Amniotic epithelial cell (primary cell): ENCODE measurements at places on chromosomes 5 and 9.
A peak's percentile ranks its signal among the peaks of the same experiment; 100 is the strongest.

DNA sequence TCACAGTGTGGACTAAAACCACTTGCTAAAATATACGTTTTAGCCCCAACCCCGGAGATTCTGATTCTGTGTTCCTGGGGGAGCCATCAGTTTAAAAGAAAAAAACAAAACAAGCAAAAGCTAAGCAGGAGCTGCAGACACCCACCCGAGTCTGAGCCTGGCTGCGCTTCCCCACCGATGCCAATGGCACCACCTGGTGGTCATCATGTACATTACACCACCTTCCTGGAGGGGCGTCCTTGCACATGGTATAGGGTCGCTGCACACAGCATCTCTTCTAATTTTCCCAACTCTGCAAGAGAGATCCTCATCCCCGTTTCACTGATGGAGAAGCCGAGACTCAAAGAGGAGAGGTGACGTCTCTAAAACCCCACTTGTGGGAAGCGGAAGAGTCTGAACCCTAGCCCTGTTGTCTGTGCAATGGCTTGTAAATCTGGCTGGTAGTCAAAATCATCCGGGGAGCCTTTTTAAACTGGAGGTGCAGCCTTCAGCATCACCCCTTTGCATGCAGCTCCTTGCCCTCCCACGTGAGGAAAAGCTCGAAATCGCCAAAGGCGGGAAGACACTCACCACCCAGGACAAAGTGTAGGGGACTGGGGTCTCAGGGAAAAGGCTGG is 23.1 kb upstream of the CNOT6 start:
- DNase-seq = peak; percentile 47

GRCh38 chr5:2832394-2832793 is 80.9 kb upstream of the IRX2 start:
- DNase-seq = no peak

DNA sequence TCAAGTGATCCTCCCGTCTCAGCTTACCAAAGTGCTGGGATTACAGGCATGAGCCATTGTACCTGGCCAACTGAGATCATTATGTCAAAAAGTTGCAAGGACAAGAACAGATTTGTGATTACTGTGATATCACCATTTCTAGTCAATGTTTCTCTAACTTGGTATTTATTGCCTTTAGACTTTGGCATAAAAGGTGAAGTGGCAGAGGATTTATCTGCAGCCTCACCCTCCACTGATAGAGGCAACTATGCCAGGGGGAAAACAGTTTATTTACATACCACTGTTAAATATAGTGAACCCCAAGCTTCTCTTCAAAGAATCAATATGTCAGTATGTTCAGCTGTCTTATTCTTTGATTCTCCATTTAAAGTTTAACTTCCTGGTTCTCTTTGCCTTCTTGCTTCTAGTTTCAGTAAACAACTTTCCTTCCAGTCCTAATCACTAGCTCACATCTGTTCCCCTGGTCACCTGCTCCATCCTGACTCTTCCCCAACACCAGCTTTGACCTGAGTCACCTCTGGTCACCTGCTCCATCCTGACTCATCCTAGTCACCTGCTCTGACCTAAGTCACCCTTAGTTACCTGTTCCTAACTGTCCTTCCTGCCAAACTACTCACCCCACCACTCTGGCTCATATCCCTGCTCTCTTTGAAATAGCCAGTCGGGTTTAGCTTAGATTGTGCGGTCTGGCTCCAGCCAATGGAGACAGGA is 29.9 kb downstream of the SEMA6A start:
- DNase-seq = no peak

- DNase-seq = no peak
Observed at GRCh38 chr9:114372921-114373448, 14.8 kb downstream of the AKNA start.

DNA sequence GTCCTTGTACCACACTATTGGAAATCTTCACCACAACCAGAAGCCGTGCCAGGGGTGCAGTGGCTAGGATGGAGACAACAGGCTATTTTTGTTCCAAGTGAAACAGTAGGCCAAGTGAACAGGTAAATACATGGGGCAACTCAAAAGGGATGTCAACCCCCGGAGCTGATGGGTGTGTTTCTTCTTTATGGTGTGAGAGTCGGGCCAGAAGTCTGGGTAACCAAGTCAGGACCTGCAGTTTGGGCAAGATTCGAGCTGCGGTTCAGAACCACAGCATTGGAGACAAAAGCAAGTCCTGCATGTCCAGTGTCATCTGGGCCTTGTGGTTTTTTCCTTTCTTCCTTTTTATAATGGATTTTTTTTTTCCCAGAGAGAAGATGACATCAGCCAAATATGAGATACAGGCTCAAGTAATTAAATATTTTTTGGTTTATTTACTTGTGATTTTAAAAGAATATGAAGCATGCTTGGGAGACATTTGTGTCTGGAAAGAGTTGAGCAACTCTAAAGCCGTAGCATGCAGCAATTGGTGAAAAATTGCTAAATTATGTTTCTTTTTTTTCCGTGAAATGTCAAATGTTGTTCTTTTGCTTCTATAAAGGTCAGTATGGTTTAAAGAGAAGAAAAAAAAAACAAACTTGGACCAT is 261.6 kb downstream of the ARRDC3 start:
- peak; percentile 12 for DNase-seq

GRCh38 chr5:148186248-148187003 is 16.4 kb upstream of the SPINK6 start:
- DNase-seq = peak; percentile 77

DNA sequence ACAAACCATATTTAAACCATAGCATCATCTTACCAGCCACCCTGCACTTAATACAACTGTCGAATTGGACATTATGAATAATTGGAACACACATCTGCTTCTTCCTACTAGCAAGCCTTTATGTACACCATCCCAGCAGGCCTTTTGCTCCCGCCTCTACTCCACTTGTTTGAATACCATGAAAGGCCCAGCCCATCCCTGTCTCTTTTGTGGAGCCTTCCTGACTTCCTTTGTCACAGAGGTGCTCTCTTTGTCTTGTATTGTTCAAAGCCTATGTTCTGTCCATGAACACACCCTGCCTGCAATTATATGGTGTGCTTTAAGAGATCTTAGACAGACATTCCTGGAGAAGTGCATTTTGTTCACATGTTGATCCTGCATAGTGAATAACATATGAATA is 465.7 kb downstream of the DIRAS2 start:
- DNase-seq = no peak

DNA sequence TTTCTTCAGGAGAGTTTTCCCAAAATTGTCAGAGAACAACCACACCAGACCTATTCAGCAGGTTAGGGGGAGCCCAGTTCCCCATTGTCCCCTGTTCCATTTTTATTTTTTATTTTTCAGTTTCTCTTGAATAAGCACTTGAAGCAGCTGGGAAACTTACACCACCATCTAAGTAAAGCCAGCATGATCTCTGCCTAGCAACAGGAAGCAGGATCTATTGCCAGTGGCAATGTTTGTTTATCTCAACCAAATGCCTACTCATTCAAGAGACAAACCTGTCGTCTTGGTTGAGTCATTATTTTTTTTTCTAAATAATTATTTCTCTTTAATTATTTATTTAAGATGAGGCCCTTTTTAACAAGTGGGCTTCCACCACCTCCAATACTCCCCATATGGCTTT is 379.3 kb downstream of the PLK2 start:
- peak; percentile 51 for DNase-seq

- DNase-seq = no peak
Observed at GRCh38 chr5:5025098-5025773, 114.9 kb upstream of the ADAMTS16 start.

DNA sequence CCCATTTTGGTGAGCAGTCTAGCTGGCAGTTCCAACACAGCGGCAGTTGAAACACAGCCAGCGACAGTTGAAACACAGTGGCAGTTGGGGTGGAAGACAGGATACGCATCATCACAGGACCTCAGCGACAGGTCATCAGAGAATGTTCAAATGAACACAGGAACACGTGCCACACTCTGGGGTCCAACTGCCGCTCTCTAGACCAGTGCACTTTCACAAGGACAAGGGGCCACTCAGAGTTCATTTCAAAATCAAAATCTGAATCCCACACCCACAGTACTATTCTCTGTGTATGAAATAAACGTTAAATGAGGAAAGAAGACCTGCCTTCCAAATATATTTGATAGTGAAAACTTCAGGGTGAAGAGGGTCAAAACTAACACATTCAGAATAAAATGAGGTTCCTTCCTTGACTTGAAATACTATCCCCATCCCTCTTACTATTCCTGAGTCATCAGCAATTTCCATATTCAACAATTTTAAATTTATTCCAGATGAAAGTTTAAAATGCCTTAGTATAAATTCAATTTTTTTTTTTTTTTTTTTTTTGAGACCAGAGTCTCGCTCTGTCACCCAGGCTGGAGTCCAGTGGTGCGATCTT is 53.0 kb upstream of the SIMC1 start:
- DNase-seq = no peak

- DNase-seq = peak; percentile 38
Observed at GRCh38 chr5:179986328-179986727, 78.6 kb upstream of the TBC1D9B start.

GRCh38 chr5:178208540-178209227 is 4.4 kb downstream of the HNRNPAB start:
- DNase-seq = no peak

- DNase-seq = no peak
Observed at GRCh38 chr5:108516785-108517184, 134.9 kb upstream of the FBXL17 start.

GRCh38 chr9:124450241-124450924 is at the start of gene ADGRD2:
Gene ADGRD2 (plus strand): TSS chr9:124450451. CDS start chr9:124451667, 1,216 bp downstream.
- no peak for DNase-seq

DNA sequence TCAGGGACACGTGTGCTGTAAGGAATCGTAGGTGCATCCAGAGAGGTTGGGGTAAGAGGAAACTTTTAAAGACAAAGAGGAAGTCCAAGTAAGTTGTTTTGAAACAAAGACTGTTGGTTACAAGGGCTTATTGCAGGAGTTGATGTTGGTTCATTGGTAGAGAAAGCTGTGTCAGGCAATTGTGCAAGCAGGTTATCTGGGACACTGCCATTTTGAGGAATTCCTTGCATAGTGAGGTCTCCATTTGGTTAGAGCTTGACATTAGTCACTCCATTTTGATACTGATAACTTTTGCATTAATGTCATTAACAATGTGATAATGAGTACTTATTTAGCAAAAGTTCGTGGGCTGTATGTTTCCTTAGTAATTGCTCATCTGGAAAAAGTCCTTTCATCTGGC is 24.9 kb downstream of the CNOT6 start:
- peak; percentile 92 for DNase-seq

DNA sequence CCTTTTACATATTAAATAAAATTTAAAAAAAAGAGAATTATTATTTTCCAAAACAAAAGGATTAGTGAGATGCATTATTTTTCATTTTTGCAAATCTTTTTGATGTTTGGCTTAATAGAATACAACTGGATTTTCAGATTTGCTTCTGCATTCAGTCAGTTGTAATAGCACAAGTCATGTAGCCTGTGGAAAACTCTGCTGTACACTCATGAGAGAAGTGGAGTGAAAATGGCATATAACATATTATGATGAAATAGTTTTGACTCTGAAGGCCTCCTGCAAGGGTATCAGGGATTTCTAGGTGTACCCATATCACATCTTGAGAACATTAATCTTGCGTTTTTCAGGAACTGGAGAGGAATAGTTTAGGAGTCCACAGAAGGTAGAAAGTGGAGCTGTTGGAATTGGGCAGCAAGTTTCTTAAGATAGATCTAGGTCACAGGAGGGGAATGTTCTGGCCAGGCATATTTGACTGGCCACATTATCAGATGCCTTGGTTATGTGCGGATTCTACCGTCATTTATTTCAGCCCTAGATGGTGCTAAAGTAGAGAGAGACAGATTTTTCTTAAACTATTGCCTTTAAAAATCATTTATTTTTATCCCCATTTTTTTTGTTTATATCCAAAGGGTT is 16.4 kb downstream of the LNPEP start:
- DNase-seq = peak; percentile 48

DNA sequence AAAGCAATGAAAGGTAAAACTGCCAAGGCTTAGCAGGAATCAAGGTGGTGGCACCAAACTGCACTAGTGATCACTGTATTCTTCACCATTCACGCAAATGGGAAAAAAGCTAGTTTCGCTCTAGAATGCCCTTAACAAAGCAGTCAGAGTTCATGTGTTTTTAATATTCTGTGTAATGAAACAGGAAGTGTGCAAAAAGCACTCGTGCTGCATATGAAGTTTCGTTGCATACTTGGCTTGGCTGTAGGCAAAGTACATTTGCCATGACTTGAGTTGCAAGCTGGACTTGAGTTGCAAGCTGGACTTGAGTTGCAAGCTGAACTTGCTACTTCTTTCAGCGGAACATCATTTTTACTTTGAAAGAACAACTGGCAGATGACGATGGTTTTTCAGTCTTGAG is 55.4 kb downstream of the FOXI1 start:
- DNase-seq = no peak

- peak; percentile 43 for DNase-seq
Observed at GRCh38 chr9:112248722-112249121, 73.6 kb upstream of the SUSD1 start.

GRCh38 chr5:40413743-40414142 is 266.0 kb upstream of the PTGER4 start:
- peak; percentile 80 for DNase-seq

- no peak for DNase-seq
Observed at GRCh38 chr9:134267305-134267880, 58.9 kb upstream of the RXRA start.

- DNase-seq = no peak
Observed at GRCh38 chr5:179181988-179182387, 121.8 kb downstream of the ZNF354C start.

- no peak for DNase-seq
Observed at GRCh38 chr5:32880796-32881195, 169.7 kb downstream of the NPR3 start.

GRCh38 chr5:144201588-144201987 is 30.9 kb downstream of the KCTD16 start:
- DNase-seq = peak; percentile 76

- DNase-seq = peak; percentile 92
Observed at GRCh38 chr9:135992486-135993408, 31.6 kb upstream of the UBAC1 start.

DNA sequence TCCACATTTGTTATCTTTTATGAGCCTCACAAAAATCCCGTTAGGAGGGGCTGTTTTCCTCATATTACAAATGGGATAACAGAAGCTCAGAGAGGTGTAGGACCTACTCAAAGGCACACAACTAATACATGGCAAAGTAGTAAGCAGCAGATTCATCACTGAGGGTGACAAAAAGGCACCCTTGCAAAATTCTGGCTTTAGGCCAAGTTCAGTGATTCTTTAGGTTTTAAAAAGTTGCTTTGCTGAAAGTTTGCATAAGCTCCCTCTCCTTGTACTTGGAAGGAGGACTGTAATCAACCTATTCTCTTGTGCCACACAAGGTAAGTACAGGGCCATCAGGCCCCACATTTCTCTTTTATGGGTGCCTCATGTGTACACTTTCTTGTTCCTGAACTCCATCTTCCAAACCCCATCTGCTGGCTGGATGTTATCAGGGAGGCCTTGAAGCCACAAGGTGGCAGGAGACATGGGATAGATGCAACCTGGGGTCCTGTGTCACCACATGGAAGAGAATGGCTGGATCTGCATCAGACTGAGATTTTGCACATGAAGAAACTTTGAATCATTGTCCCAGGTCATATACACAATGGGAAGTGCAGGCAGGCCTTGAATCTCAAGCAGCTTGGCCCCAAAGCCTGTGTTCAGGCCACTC is 311.6 kb downstream of the MSX2 start:
- DNase-seq = no peak

GRCh38 chr5:123178683-123179082 is 89.6 kb downstream of the PRDM6 start:
- DNase-seq = peak; percentile 43

- peak; percentile 95 for DNase-seq
Observed at GRCh38 chr5:53418826-53419658, 61.4 kb upstream of the FST start.
